ENCODE measurements at places on chromosomes 2 and 18.

DNA sequence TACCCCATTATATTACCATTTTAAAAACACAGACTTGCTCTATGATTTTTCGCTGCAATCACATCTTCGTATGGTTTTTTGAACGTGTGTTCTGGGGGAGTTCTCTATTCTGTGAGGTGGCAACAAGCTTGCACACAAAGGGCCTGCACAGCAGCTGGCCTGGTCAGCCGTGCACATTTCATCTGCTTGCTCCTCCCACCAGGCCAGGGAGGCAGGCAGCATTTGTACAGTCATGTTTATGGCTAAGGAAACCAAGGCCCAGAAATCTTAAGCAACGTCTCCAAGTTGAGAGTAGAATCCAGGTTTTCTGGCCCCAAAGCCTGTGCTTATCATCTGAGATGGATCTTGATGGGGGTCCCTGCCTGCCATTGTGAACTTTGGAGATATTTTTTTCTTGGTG is 106.4 kb upstream of the SMIM21 start:
- DNase-seq: no peak

GRCh38 chr2:184598316-184599053 is at the start of gene ZNF804A:
Gene ZNF804A, plus strand, starts transcription at chr2:184598529. Its CDS starts 431 bp downstream, at chr2:184598960.
- DNase-seq: no peak

DNA sequence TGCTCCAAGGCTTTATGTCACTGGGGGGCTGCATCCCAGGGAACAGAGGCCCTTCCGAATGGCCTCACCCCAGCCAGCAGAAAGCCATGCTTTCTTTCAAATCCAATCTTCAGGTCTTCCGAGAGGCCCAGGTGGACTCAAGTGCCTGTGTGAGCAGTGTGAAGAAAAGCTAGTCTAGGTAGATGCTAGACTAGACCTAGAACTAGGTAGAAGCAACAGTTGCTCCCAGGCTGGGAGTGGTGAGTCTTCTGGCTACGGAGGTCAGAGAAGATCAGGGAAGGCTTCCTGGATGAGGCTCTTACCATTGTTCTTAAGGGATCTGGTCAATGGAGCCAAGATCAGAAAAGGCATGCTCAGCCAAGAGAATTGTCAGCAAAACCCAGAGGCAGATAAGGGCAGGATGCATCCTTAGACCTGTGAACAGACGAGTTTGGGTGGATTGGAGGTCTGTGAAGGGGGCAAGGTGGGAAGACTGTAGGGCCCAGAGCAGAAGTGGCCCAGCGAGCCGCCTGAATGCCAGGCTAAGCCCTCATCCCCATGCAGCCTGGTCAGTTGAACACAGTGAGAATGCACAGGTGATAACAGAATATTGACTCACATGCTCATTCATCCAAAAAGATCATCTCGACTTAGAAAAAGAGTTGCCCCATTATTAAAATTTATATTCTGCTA is 110.8 kb downstream of the SMAD7 start:
- DNase-seq: no peak

DNA sequence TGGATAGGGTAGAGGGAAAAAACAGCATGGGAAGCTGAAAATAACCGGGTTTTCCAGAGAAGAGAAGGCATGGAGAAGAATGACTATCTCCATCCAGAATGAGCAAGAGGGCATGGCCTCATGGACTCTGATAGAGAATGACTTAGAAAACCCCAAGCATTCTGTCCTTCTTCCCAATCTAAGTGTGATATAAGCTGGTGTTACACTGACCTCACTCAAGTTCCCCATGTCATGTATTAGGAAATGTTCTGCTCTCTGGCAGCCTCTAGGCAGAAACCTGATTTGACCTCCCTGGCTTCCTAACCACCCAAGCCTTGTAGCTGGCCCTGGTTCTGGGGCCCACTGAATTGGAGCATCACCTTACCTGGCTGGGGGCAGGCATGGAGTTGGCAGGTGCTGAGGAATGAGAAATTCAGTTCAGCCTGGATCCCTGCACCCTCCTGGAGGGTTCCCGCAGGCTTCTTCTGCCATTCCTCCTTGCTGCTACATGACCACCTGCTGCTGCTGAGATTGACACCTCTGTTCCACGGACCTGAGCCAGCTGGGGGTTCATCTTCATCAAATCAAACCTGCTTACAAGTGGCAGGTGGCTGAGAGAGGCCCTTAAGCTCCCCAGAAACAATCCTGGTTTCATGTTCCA is 5.2 kb upstream of the SIGLEC15 start:
- DNase-seq: no peak

DNA sequence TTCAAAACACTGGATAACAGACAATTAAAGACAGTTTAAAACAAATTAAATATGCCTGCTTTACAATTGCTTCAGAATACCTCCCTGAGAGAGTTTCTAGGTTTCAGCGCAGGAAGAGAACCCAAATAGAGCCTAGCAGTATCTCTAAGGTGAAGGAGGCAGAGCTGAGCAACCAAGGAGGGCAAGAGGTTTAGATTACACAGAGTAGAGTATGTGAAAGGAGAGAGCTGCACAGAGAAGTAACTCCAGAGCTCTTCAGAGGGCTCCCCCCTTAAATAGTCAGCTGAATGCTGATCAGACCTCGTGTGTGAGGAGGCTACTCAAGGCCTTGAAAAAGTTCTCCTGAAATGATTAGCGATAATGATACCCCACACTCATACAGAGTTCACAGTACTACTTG is 386.5 kb upstream of the TCF4 start:
- no peak for DNase-seq

DNA sequence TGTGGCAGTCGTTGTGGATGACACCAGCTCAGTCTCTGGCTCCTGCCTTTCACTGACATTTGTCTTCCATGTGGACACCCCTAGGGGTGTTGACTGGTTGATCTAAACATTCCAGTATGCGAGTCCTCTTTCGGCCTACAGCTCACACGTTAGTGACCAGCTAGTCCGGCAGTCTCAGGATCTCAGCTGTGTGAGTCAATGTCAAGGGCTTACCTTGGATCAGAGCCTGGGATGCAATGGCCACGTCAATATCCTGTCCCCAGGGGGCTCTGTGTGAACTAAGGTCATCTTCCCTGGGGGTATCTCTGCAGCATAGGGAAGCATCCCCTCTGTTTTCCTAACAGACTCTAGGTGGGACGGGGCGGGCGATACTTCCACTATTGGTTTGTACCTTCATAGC is 35.1 kb upstream of the YWHAQ start:
- no peak for DNase-seq

GRCh38 chr2:11122380-11122779 is 32.9 kb upstream of the SLC66A3 start:
- no peak for DNase-seq

DNA sequence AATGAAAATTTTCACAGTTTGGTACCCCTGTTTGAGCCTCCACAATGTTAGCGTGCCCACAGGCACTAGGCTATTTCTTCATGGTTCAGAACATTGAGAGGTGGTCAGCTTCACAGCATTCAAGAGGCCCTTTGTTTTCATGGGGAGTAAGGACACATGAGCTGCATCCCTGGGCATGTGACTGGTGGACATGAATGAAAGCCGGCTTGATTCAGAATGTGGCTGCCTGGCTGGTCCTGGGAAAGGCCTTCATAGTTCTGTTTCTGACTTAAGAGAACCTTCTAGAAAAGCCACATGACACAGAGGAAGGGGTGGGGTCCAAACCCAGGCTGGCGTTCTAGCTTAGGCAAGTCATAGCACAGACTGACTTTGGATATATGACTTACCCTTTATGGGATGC is 420.6 kb downstream of the CMPK2 start:
- DNase-seq: no peak

- DNase-seq: no peak
These were observed 359.4 kb upstream of the CWC22 start for GRCh38 chr2:180366481-180366880.

GRCh38 chr2:164794016-164794415 is 47.6 kb downstream of the COBLL1 start:
- no peak for DNase-seq

GRCh38 chr2:212264187-212264586 is 274.4 kb downstream of the ERBB4 start:
- DNase-seq: no peak

DNA sequence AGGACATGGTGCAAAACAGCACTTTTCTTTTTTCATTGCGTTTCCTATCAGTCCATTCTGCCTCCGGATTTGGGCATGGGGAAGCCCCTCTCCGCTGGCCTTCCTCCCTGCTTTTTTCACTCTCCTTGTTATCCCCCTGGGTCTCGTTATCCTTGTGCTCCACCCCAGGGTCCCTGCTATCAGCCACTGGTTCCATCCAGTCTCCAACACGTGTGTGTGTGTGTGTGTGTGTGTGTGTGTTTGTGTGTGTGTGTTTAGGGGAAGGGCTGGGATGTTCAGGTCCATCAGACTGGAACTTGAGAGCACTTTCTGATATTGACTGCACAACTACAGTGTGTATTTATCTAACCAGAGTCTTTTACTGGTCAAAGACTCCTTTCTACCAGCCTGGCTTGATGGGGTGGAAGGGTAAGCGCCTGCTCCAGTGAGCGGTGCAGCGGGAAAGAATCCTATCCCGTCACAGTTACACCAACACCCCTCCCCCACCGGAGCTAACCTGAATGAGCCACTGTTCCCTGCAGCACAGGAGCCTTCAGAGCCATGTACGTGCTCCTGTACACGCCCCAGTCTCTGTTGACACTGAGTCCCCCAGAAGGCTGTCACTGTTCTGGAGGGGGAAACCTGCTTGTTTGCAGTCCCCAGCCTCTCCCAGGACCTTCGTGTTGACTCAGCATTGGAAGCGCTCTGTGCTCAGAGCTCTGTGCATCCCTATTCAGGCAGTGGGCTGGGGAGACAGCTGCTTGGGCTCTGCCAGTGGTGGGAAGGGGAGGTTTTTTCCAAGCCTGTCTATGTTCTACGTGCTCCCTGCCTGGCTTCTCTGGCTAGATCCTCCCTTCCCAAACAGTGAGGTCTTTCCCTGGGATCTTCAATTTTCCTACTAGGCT is 4.6 kb downstream of the INHA start:
- no peak for DNase-seq

- no peak for DNase-seq
These were observed 483.8 kb downstream of the GALR1 start for GRCh38 chr18:77733292-77733903.

DNA sequence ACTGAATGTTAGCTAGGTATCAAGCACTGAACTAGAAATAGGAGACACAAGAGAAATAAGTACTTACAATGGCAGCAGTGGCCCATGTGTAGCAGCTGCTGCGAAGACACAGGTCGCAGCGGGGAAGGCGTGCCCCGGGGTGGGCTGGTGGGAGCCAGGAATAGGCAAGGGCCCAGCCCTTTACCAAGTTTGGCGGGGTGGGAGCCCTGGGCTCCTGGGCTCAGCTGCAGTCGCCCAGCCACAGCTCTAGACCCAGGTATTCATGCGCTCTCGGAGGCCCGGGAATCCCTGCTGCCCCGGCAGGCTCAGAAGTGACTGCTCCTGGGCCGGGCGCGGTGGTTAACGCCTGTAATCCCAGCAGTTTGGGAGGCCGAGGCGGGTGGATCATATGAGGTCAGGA is 1287.3 kb downstream of the CNTNAP5 start:
- no peak for DNase-seq

GRCh38 chr2:188319838-188320237 is 28.2 kb downstream of the GULP1 start:
- DNase-seq: no peak

GRCh38 chr18:36653141-36653869 is 175.5 kb downstream of the TPGS2 start:
- no peak for DNase-seq

GRCh38 chr18:3079653-3080052 is 66.7 kb upstream of the LPIN2 start:
- DNase-seq: no peak

DNA sequence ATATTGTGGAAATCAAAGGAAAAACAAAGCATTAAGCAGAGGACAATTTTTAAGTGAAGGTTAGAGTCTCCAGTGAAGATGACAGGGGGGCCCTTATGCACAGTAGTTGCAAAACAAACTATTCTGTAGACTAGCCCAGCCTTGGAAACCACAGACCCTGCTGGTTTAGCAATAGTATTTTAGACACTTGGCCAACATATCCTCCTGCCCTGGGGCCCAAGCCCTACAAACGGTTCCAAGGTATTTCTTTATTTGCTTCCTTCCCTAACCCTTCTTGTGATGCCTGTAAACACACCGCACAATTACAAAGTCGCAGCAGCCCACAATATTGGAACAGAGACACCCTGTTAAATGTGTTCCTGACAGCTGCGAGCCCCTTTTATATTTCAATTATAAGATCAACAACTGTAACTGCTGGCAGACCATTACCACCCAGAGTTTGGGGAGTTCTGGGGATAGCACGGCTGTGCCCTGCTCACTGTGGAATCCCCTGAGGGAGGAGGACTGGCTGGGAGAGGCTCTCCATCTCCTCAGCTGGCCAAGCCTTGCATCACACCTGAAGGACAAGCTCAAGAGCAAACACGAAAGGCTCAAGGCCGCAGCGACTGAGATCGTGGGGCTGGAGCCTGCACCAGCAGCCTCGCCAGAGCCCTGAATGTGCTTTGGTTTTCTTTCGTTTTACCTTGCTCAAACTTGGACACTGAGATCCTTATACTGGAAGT is 282.2 kb upstream of the ATP5MC3 start:
- no peak for DNase-seq

DNA sequence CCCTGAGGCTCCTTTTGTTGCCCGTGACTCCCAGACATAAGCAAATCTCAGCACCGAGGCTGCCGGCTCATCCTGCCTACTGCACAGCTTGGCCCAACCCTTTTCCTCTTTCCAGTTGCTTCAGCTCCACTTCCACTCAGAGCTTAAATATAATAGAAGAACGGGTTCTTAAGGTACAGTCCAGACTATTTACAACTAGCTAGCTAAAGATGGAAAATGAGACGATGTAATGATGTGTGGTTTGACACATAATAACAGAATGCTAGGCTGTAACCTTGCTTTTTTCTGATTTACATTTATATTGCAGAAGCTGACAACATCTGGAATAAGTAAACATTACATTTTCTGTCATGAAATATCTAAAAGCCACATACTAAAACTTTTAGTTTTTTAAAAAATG is 26.9 kb upstream of the ATP9B start:
- no peak for DNase-seq

GRCh38 chr18:30142870-30143269 is 899.7 kb downstream of the DSC3 start:
- DNase-seq: no peak

GRCh38 chr18:78996741-78997490 is 17.3 kb downstream of the SALL3 start:
- no peak for DNase-seq

DNA sequence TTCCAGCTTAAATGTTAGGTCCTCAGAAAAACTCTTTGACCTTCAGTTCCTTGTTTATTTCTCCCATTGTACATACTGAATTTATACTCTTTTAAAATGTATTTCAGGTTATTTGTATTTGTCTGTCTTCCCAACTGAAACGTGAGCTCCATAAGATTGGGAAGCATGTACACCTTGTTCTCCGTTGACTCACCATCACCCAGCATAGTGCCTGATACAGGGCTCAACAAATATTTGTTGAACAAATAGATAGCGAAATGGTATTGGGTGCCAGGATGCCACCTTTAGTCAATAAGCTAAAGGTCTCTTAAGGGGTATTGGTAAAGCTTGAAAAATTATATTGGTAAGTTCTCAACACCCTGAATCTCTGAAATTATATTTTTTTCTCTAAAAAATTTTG is 1841.3 kb upstream of the CELF4 start:
- DNase-seq: no peak

- no peak for DNase-seq
These were observed 132.4 kb downstream of the TMEM163 start for GRCh38 chr2:134586326-134586965.

- no peak for DNase-seq
These were observed 154.6 kb upstream of the REV1 start for GRCh38 chr2:99644419-99644787.

- DNase-seq: no peak
These were observed 17.4 kb upstream of the SAG start for GRCh38 chr2:233290051-233290845.

- no peak for DNase-seq
These were observed 16.0 kb upstream of the TSPYL6 start for GRCh38 chr2:54271843-54272627.

- DNase-seq: no peak
These were observed 144.9 kb downstream of the TGIF1 start for GRCh38 chr18:3594760-3595368.

Data from activated CD4-positive, CD25-positive, alpha-beta regulatory T cell (primary cell).